Muscle of leg (tissue), 16 donors: ENCODE measurements at places on chromosomes 13 and 19. TPM values are rescaled to one million over a fixed set of nuclear protein-coding genes. Genes with fewer than 3 reads are reported as not detected.

The SHISA7 gene
- total RNA-seq, result under 0.01 TPM

The SH2D3A gene
- 0.13 TPM for total RNA-seq

The PCP2 gene
- total RNA-seq, result not detected

The DMAC2 gene
- 30.3 TPM for total RNA-seq

The PRSS57 gene
- total RNA-seq, result 0.04 TPM

The RAB8A gene
- 17.5 TPM for total RNA-seq

The NLRP11 gene
- total RNA-seq, result not detected

The CACNG6 gene
- 21.5 TPM for total RNA-seq

The GAPDHS gene
- not detected for total RNA-seq

The ZNF578 gene
- total RNA-seq, result 5.9 TPM

The ZNF560 gene
- total RNA-seq, result 0.13 TPM

The EXOC3L2 gene
- total RNA-seq, result 1.9 TPM

The APOE gene
- 56.7 TPM for total RNA-seq

The CDX2 gene
- not detected for total RNA-seq

DNA sequence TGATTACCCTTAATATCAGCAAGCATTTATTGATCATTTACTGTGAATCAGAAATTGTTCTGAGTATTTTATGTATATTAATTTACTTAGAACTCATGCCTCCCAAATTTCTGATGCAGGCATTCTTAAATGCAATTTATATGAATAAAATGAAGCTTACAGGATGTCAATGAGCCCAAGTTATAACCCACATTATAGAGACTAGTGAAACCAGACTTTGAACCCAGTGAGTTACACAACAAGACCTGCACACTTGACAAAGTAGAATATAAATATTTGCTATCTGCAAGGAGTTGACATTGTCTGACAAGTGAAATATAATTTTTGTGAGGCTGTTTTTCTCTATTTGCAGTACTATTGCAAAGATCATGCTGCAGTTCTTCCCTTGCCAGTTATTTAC, 656.0 kb downstream of the GPC5 start:
- H3K27me3 ChIP-seq, result no peaks in the 10 kb centered on the region
- no peak overlapping the region for H3K27ac ChIP-seq
- H3K4me3 ChIP-seq, result no peak overlapping the region
- no peaks in the 10 kb centered on the region for H3K36me3 ChIP-seq

- H3K4me3 ChIP-seq, result no peak overlapping the region
- peaks cover 21% of the 10 kb centered on the region for H3K27me3 ChIP-seq
- no peak for DNase-seq
- H3K27ac ChIP-seq, result no peak overlapping the region
- peaks cover 14% of the 10 kb centered on the region for H3K4me1 ChIP-seq
Measured at GRCh38 chr19:35293363-35293739, 1.4 kb downstream of the MAG start.

- peak overlapping the region; percentile 79 for H3K27ac ChIP-seq
- H3K27me3 ChIP-seq, result peaks cover 36% of the 10 kb centered on the region
- peak; percentile 62 for DNase-seq
Measured at GRCh38 chr19:33905937-33906577, 109.4 kb downstream of the KCTD15 start.

GRCh38 chr19:19179548-19180441, 9.7 kb upstream of the MEF2B start:
- H3K4me1 ChIP-seq, result peaks cover 2% of the 10 kb centered on the region
- no peaks in the 10 kb centered on the region for H3K27me3 ChIP-seq
- H3K27ac ChIP-seq, result no peak overlapping the region
- no peak overlapping the region for H3K4me3 ChIP-seq
- H3K36me3 ChIP-seq, result peaks cover 43% of the 10 kb centered on the region

GRCh38 chr13:38265132-38265497, 84.5 kb upstream of the UFM1 start:
- no peak for DNase-seq
- no peak overlapping the region for H3K4me3 ChIP-seq
- no peaks in the 10 kb centered on the region for H3K27me3 ChIP-seq

DNA sequence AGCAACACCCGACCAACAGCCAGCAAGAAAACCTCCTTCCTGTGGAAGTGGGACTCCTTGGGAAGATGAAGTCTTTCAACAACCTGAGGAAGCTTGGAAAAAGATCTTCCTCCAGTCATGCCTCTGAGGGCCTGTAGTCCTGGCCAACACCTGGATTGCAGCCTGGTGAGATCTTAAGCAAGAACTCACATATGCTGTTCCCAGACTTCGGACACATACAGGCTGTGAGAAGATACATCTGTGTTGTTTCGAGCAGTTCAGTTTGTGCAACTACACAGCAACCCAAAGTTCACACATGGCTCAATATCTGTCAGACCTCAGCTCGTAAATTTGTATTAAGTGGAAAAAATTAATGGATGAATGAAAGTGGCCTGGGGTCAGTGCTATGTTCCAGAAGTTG, 65.1 kb upstream of the UBAC2 start:
- no peak overlapping the region for H3K27ac ChIP-seq
- no peak overlapping the region for H3K4me3 ChIP-seq
- peaks cover 6% of the 10 kb centered on the region for H3K27me3 ChIP-seq
- peak; percentile 21 for DNase-seq

DNA sequence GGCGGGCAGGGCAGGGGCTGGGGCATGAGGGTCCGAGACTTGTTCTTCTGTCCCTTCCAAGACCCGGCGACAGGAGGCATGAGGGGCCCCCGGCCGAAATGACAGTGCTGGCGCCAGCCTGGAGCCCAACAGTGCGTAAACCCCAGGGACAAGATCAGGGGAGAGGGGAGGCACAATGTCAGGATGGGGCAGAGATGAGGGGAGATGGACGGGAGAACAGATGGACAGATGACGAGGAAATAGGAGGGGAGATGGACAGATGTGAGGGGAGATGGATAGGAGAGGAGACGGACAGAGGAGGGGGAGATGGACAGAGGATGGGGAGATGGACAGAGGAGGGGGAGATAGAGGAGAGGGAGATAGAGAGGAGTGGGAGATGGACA, 518 bp downstream of the FLT3LG start:
- peaks cover 4% of the 10 kb centered on the region for H3K36me3 ChIP-seq
- H3K4me3 ChIP-seq, result peak overlapping the region; percentile 63
- no peak for DNase-seq
- H3K27ac ChIP-seq, result peak overlapping the region; percentile 71
- peaks cover 32% of the 10 kb centered on the region for H3K4me1 ChIP-seq
- H3K27me3 ChIP-seq, result peaks cover 2% of the 10 kb centered on the region

- peaks cover 10% of the 10 kb centered on the region for H3K27me3 ChIP-seq
- H3K36me3 ChIP-seq, result no peaks in the 10 kb centered on the region
- no peaks in the 10 kb centered on the region for H3K4me1 ChIP-seq
- no peak overlapping the region for H3K27ac ChIP-seq
- peak; percentile 86 for DNase-seq
Measured at GRCh38 chr19:42140125-42140754, 8.0 kb upstream of the POU2F2 start.

GRCh38 chr13:49190901-49191300, 29.2 kb upstream of the MLNR start:
- H3K27ac ChIP-seq, result no peak overlapping the region
- DNase-seq, result no peak
- no peaks in the 10 kb centered on the region for H3K27me3 ChIP-seq
- no peak overlapping the region for H3K4me3 ChIP-seq

GRCh38 chr19:39805104-39805503, 26.4 kb downstream of the LEUTX start:
- H3K4me3 ChIP-seq, result no peak overlapping the region
- H3K36me3 ChIP-seq, result no peaks in the 10 kb centered on the region
- H3K27me3 ChIP-seq, result no peaks in the 10 kb centered on the region
- H3K4me1 ChIP-seq, result peaks cover 5% of the 10 kb centered on the region
- no peak overlapping the region for H3K27ac ChIP-seq

- H3K36me3 ChIP-seq, result no peaks in the 10 kb centered on the region
- DNase-seq, result peak; percentile 64
- peaks cover 9% of the 10 kb centered on the region for H3K4me1 ChIP-seq
- H3K27ac ChIP-seq, result peak overlapping the region; percentile 20
- no peak overlapping the region for H3K4me3 ChIP-seq
Measured at GRCh38 chr19:43439032-43439708, 24.5 kb downstream of the TEX101 start.

- no peaks in the 10 kb centered on the region for H3K36me3 ChIP-seq
- peak; percentile 50 for DNase-seq
Measured at GRCh38 chr13:33015791-33016323, 366 bp upstream of the KL start.

- no peaks in the 10 kb centered on the region for H3K27me3 ChIP-seq
- no peak for DNase-seq
- no peaks in the 10 kb centered on the region for H3K36me3 ChIP-seq
- no peak overlapping the region for H3K27ac ChIP-seq
Measured at GRCh38 chr13:86601351-86601750, 802.1 kb upstream of the SLITRK6 start.

DNA sequence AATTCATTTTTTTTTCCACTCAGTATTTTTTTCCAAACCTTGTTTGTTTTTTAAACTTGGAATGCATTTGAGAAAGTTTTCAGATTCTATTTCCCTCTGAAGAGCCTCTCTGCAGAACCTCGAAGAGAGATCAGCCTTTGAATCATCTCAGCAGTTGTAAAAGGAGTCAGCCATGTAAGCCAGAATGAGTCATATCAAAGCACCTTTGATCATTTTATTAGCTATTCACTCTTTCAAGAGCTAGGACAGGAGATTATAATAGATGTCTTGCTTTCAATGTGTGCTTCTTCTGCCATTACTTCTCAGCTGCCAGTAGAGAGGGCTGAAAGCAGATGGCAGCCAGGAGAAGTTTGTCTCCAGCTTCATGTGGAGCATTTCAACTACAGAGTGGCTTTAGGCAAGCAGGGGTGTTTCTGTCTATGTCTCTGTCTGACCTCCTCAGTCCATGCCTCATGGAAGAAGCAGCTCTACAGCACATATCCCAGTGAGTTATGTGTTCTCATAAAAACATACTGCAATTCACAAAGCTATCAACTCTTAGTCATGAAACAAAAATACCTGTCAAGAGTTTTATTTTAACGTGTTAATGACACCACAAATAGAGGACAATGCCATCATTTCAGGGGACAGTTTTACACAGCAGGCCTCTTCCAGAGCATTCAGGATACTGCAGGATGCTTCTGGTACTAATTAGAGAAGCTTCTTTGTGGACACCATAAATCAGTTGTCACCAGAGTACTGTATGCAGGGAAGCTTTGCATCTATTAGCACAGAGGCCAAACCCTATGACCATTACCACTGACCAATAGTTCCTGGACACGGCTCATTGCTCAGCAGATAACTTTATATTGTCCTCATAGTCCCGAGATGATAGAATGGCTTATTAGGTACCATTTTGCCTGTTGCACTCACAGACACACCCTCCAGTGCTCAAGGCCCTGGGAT, 94.3 kb downstream of the NHLRC3 start:
- H3K4me1 ChIP-seq, result no peaks in the 10 kb centered on the region
- H3K4me3 ChIP-seq, result no peak overlapping the region
- H3K36me3 ChIP-seq, result no peaks in the 10 kb centered on the region
- no peak overlapping the region for H3K27ac ChIP-seq
- DNase-seq, result no peak

DNA sequence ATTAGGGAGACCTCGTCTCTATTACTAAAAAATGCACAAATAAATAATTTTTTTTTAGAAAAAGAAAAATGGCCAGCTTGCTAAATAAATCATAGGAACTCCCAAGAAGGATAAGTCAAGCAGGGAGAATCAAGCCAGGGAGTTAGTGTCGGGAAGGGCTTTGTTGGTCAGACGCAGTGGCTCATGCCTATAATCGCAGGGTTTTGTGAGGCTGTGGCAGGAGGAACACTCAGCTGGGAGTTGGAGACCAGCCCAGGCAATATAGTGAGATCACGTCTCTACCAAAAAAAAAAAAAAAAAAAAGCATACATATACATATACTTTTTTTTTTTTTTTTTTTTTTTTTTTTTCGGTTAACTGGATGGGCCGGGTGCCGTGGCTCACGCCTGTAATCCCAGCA, 9.0 kb downstream of the NACC1 start:
- no peak overlapping the region for H3K27ac ChIP-seq
- DNase-seq, result no peak
- H3K36me3 ChIP-seq, result peaks cover 6% of the 10 kb centered on the region
- no peaks in the 10 kb centered on the region for H3K4me1 ChIP-seq
- no peak overlapping the region for H3K4me3 ChIP-seq

- no peaks in the 10 kb centered on the region for H3K27me3 ChIP-seq
- DNase-seq, result no peak
- no peak overlapping the region for H3K4me3 ChIP-seq
Measured at GRCh38 chr19:47510516-47511127, 4.2 kb downstream of the NAPA start.

GRCh38 chr13:44576351-44577235, 463 bp upstream of the TSC22D1 start:
- peaks cover 13% of the 10 kb centered on the region for H3K36me3 ChIP-seq
- peak overlapping the region; percentile 94 for H3K4me3 ChIP-seq
- no peak for DNase-seq
- peaks cover 29% of the 10 kb centered on the region for H3K4me1 ChIP-seq
- no peaks in the 10 kb centered on the region for H3K27me3 ChIP-seq

- no peak overlapping the region for H3K27ac ChIP-seq
- no peak for DNase-seq
- no peak overlapping the region for H3K4me3 ChIP-seq
- H3K27me3 ChIP-seq, result no peaks in the 10 kb centered on the region
Measured at GRCh38 chr19:32669310-32669709, 5.7 kb downstream of the ANKRD27 start.

GRCh38 chr13:74024856-74025255, 109.3 kb downstream of the KLF12 start:
- H3K4me1 ChIP-seq, result no peaks in the 10 kb centered on the region
- H3K27me3 ChIP-seq, result no peaks in the 10 kb centered on the region
- H3K36me3 ChIP-seq, result peaks cover 5% of the 10 kb centered on the region
- no peak overlapping the region for H3K4me3 ChIP-seq

- no peaks in the 10 kb centered on the region for H3K36me3 ChIP-seq
- no peak overlapping the region for H3K27ac ChIP-seq
- H3K4me3 ChIP-seq, result no peak overlapping the region
- H3K4me1 ChIP-seq, result peaks cover 2% of the 10 kb centered on the region
Measured at GRCh38 chr13:75875450-75875849, 239.3 kb downstream of the LMO7 start.

DNA sequence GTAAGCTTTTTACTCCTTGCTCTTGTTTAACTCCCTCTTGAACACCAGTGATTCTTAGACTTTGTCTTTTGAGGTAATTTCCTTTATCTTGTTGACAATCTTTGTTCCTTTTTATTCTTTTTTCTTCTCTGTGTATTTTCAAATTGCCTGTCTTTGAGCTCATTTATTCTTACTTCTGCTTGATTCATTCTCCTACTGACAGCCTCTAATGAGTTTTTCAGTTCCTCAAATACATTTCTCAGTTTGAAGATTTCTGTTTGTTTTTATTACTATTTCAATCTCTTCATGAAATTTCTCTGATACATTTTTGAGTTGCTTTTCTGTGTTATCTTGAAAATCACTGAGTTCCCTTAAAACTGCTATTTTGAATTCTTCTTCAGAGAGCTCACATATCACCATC, 154.1 kb downstream of the ATP8A2 start:
- no peak overlapping the region for H3K4me3 ChIP-seq
- no peaks in the 10 kb centered on the region for H3K36me3 ChIP-seq
- no peaks in the 10 kb centered on the region for H3K27me3 ChIP-seq
- DNase-seq, result no peak
- H3K27ac ChIP-seq, result no peak overlapping the region

GRCh38 chr19:11736696-11737095, 2.0 kb downstream of the ZNF823 start:
- H3K36me3 ChIP-seq, result no peaks in the 10 kb centered on the region
- H3K4me1 ChIP-seq, result peaks cover 4% of the 10 kb centered on the region
- H3K27me3 ChIP-seq, result no peaks in the 10 kb centered on the region
